ENCODE measurements at places on chromosomes 7 and 10.

DNA sequence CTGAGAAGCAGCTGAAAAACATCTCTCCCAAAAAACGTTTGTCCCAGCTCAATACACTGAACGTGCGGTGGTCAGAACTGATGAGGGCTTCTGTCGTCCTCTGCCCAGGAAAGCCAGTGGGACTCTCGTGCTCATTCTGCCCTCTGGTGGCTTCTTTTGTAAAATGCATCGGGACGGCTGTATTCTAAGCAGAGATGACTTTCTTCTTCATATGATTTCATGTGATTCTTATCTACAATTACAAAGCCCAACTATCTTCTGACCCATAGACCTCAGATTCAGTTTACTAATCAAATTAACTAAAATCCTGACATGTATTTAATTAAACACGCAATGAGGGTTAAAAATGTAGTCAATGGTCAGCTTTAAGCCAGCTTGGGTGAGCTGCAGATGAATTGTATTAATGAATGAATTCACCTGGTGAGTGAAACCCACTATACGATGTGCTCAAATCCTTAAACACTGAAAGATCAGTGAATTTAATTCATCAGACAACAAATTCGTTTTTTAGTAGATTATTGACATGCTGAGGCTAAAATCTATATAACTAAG, 117.6 kb upstream of the FAM204A start:
- peak; percentile 31 for DNase-seq

DNA sequence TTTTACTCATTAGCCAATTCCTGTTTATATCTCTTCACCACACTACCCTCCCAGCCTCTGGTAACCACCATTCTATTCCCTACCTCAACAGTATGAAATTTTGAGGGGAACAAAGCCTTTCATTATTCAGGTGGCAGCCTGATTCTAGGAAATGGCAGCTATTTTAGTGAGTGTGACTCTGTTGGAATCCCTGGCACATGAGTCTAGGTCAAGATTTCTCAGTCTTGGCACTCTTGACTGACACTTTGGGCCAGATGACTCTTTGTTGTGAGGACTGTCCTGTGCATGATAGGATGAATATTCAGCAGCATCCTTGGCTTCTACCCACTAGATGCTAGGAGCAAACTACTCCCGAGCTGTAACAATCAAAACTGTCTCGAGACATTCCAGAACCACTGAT, 322.8 kb upstream of the PHYHIPL start:
- DNase-seq: no peak

GRCh38 chr7:543501-544337, 24.1 kb upstream of the PDGFA start:
- no peak for DNase-seq

- no peak for DNase-seq
These were observed 50.9 kb upstream of the UNC5B start for GRCh38 chr10:71161425-71161824.

GRCh38 chr7:132516042-132516840, 60.0 kb downstream of the PLXNA4 start:
- DNase-seq: no peak

- DNase-seq: no peak
These were observed 713 bp upstream of the GRIFIN start for GRCh38 chr7:2476776-2477446.

DNA sequence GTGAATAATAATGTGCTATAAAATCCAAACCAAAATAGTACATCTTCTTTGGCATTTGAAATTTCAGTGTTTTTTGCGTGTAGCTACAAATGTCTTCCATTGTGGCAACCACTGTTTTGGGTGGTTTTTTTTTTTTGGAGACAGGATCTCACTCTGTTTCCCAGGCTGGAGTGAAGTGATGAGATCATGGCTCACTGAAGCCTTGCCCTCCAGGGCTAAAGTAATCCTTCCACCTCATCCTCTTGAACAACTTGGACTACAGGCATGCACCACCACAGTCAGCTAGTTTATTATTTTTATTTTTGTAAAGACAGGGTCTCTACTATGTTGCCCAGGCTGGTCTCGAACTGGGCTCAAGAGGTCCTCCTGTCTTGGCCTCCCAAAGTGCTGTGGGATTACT, 455.1 kb downstream of the AUTS2 start:
- no peak for DNase-seq

DNA sequence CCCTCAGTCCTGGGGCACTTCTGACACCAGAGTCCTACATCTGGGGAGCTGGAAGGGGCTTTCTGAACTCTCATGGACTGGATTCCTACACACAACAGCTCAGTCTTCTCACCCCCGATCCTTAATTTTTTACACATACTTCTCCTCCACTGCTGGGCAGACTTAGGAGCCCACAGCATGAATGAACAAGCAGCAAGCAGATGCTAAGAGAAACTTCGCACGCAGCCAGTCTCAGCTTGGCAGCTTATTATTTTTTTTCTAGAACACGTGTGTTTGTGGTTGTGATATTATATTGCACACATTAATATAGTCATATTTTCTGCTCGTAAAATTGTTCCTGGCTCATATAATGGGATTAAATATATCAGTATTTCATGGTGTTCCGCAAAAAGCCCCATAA, 50.9 kb upstream of the LOXL4 start:
- no peak for DNase-seq

GRCh38 chr10:61987951-61988379, 86.5 kb downstream of the ARID5B start:
- no peak for DNase-seq

DNA sequence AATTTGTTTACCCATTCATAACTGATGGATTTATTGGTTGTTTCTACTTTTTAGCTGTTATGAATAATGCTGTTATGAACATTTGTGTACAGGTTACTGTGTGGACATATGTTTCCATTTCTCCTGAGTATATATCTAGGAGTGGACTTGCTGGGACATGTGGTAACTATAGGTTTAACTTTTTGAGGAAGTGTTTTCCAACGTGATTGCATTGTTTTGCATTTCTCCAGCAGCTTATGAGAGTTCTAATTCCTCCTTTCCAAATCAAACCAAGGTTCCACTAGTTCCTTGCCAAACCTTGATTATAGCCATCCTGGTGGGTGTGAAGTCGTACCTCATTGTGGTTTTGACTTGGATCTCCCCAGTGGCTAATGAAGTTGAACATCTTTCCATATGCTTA, 2.6 kb upstream of the PRF1 start:
- no peak for DNase-seq

GRCh38 chr7:151404216-151405011, 5.4 kb downstream of the WDR86 start:
- DNase-seq: peak; percentile 89

GRCh38 chr7:78232806-78233205, 434.2 kb downstream of the PHTF2 start:
- DNase-seq: no peak

GRCh38 chr7:108985037-108985436, 415.4 kb downstream of the DNAJB9 start:
- DNase-seq: no peak

DNA sequence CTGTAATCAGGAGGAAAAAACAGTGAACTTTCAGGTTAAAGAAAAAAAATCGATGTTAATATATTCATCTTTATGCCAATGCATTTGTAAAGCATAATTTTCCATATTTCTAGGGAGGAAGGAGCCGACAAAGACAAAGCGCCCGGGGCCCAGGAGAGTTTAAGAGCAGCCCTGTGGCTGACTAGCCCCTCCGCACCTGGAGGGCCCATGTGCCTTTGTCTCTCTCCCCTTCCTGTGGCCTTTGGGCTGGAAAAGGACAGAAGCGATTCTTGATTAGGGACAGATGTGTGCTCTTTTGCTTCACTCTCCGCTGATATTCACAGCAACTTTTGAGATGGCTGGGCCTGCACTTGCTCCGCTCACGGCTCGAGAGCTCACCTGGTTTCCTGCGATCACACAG, 23.1 kb downstream of the DDC start:
- no peak for DNase-seq

GRCh38 chr7:24972991-24973390, 7.0 kb downstream of the OSBPL3 start:
- DNase-seq: peak; percentile 74

GRCh38 chr7:150311146-150311545, 12.0 kb upstream of the LRRC61 start:
- DNase-seq: no peak

DNA sequence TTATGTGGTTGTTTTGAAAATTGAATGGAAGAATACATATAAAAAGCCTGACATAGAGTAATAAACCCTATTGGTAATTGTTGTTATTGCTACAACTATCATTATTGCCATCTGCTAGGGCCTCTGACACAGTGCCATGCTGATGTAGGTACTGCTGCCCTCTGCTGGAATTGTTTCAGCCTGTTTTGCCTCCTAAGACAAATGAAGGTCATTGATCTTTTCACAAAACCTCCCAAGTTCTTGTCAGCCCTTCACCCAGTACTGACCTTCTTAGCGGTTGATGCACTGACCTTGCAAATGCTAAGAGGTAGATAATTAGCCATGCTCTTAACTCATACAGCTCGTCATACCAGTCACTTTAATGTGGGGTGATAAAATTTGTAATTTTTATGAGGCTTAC, 975.2 kb downstream of the SORCS1 start:
- DNase-seq: peak; percentile 49

GRCh38 chr7:73954181-73954580, 73.8 kb upstream of the ELN start:
- DNase-seq: no peak

GRCh38 chr10:4909118-4909517, 54.1 kb upstream of the AKR1C1 start:
- no peak for DNase-seq

- DNase-seq: peak; percentile 70
These were observed 94.9 kb downstream of the LYZL2 start for GRCh38 chr10:30534465-30535144.

GRCh38 chr7:147803606-147804005, 787.0 kb upstream of the C7orf33 start:
- DNase-seq: no peak

- no peak for DNase-seq
These were observed 348.9 kb downstream of the DNAJB6 start for GRCh38 chr7:157685430-157686284.

DNA sequence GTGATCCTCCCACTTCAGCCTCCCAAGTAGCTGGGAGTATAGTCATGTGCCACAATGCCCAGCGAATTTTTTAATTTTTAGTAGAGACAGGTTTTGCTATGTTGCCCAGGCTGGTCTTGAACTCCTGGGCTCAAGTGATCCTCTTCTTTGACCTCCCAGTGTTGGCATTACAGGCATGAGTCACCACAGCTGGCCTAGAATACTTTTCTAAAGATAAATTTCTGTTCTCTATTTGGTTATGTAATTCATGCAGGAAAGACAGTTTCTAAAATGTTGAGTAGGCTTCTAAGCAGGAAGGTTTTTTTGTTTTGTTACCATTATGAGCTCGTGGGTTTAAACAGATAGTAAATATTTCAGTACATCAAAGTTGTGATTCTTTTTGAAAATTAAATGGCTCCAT, 5.0 kb downstream of the RBAK start:
- DNase-seq: no peak

DNA sequence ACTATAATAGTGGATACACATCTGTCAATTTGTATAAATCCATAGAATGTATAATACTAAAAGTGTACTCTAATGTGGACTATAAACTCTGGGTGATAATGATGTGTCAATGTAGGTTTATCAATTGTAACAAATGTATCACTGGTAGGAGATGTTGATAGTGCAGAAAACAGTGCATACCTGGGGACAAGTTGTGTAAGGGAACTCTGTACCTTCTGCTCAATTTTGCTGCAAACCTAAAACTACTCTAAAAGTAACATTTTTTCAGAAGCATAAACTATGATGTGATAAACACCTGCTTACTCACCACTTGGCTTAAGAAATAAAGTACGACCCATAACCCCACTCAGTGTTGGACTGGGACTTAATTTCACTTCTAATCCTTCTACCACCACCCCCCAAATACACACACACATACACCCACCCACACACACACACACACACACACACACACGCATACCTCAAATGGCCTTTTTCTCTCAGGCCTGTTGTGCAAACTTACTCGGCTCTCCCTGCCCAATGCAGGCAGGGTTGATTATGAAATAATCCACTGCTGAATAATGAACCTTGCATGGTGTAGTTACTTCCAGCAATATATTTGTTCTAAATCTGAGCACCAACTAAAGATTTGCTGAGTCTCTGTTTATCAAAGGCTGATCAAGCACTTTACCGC, 154.1 kb upstream of the KMT2E start:
- DNase-seq: peak; percentile 44

DNA sequence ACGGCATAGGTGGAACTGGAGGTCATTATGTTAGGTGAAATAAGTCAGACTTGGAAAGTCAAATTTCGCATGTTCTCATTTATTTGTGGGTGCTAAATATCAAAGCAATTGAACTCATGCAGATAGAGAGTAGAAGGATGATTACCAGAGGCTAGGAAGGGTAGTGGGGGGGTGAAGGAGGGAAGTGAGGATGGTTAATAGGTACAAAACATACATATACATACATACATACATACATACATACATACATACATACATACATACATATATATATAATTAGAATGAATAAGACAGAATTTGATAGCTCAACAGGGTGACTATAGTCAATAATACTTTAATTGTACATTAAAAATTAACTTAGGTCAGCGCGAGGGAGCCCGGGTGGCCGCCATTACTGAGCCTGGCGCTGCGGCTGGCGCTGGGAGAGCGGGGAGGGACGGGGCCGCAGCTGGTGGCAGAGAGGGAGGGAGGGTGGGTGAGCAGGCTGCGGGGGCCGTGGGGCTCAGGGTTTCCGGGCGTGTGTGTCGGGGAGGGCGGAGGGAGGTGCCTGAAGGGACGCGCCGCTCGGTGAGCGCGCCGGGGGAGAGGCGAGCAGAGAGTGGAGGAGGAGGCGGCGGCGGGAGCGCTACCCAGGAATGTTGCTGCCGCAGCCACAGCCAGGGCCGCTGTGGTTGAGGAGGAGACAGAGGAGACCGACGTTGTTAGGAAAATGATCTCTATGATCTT, 85.8 kb upstream of the EGFR start:
- peak; percentile 57 for DNase-seq

GRCh38 chr10:14664345-14664744, 110.4 kb downstream of the FAM107B start:
- no peak for DNase-seq

- no peak for DNase-seq
These were observed 54.3 kb downstream of the ARHGAP21 start for GRCh38 chr10:24669285-24669852.

DNA sequence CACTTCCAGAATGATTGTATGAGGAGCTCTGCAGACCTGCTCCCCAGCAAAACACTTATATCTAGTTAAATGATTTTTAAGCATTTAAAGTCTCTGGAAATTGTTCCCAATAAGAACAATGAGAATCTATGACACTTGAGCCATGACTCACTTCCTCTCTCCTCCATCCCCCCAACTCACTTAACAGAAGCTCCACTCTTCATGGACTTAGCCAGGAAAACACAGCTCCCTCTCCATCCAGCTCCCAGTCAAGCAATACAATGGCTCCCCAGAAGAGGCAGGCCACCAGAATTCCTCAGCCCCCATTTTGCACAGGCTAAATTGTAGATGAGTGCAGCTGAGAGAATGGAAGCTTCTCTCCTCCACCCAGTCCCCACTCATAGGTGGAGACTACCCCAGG, 27.0 kb downstream of the AOC1 start:
- no peak for DNase-seq

- no peak for DNase-seq
These were observed 508.9 kb downstream of the SUGCT start for GRCh38 chr7:40643664-40644063.
